ENCODE measurements at places on chromosomes 5 and 9.

GRCh38 chr5:135743705-135744411 lies 90.6 kb upstream of the SLC25A48 start:
- H3K36me3 ChIP-seq: no peaks in the 10 kb centered on the region
- H3K4me1 ChIP-seq: no peaks in the 10 kb centered on the region
- no peak overlapping the region for H3K27ac ChIP-seq
- H3K4me3 ChIP-seq: no peak overlapping the region
- no peak for ATAC-seq
- H3K27me3 ChIP-seq: peaks cover 11% of the 10 kb centered on the region

GRCh38 chr5:15579193-15579990 lies 79.4 kb downstream of the FBXL7 start:
- H3K4me3 ChIP-seq: no peak overlapping the region
- no peaks in the 10 kb centered on the region for H3K36me3 ChIP-seq
- H3K27ac ChIP-seq: no peak overlapping the region
- no peaks in the 10 kb centered on the region for H3K27me3 ChIP-seq

DNA sequence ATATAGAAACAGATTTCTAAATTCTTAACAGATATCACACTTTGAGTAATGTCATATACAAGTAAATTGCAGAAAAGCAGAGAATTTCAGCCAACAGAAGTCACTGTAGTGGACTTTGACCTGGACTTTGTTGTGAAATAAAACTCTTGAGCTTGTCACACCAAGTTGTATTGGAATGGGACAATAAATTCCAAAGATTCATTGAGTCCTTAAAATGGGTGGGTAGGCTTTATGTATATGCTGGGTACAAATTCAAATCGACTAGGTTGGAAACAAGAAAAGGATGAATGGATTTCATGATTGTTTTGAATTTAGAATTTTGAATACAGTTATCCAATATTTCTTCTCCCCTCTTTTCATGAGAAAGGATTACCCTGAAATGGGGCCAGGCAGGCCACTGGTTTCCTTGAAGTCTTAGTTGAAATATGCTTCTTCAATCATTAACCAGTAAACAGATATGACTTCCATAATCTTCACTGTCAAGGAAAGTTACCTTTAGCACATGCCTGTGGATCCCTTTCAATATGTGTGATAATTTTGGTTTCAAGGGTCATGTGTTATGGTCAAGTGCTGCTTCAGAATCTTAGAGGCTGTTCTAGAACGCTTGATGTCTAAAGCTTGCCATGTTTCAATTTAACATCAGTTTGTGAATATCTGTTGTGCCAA lies 25.7 kb downstream of the PIP5K1B start:
- H3K4me1 ChIP-seq: peaks cover 52% of the 10 kb centered on the region
- no peaks in the 10 kb centered on the region for H3K27me3 ChIP-seq
- peaks cover 46% of the 10 kb centered on the region for H3K36me3 ChIP-seq
- H3K4me3 ChIP-seq: no peak overlapping the region

GRCh38 chr5:145960166-145960565 lies 23.8 kb downstream of the SH3RF2 start:
- H3K27me3 ChIP-seq: peaks cover 16% of the 10 kb centered on the region
- no peaks in the 10 kb centered on the region for H3K4me1 ChIP-seq
- no peak overlapping the region for H3K4me3 ChIP-seq
- H3K27ac ChIP-seq: no peak overlapping the region
- no peak for ATAC-seq

- H3K27ac ChIP-seq: no peak overlapping the region
- no peaks in the 10 kb centered on the region for H3K4me1 ChIP-seq
- H3K27me3 ChIP-seq: no peaks in the 10 kb centered on the region
- ATAC-seq: no peak
Observed at GRCh38 chr5:65262649-65263059, 219.1 kb downstream of the ADAMTS6 start.

Measured in stimulated activated memory B cell treated with anti-CD40 and anti-IgM and Interleukin-4, amounts not matched to agents 10 μg/mL and 1 μg/mL and 100 μg/mL, for 72 hours (primary cell).